ENCODE measurements at places on chromosomes 4 and X. TPM values are rescaled to one million over a fixed set of nuclear protein-coding genes. Genes with fewer than 3 reads are reported as not detected.

Gene PRDX4
- 291 TPM for total RNA-seq

Gene SPIN4
- total RNA-seq = 4.2 TPM

Gene RNF175
- not detected for total RNA-seq

Gene CT45A1
- total RNA-seq = not detected

Gene DCX
- total RNA-seq = not detected

Gene ZDHHC15
- total RNA-seq = 0.23 TPM

Gene ADRA2C
- 0.72 TPM for total RNA-seq

Gene MAGEC2
- not detected for total RNA-seq

Gene GIMD1
- not detected for total RNA-seq

Gene AGA
- total RNA-seq = 40.5 TPM

Gene TCEAL3
- 16.3 TPM for total RNA-seq

Gene TRIM75
- total RNA-seq = not detected

Gene WNK3
- 0.86 TPM for total RNA-seq

Gene SPON2
- 7.2 TPM for total RNA-seq

All from smooth muscle cell of the pulmonary artery (primary cell).